Cerebellar nuclear complex (tissue), 1 donor: ENCODE measurements at places on chromosomes 13 and 19.

- DNase-seq = no peak
These were observed 1286.4 kb downstream of the PCDH9 start for GRCh38 chr13:65943708-65944107.

DNA sequence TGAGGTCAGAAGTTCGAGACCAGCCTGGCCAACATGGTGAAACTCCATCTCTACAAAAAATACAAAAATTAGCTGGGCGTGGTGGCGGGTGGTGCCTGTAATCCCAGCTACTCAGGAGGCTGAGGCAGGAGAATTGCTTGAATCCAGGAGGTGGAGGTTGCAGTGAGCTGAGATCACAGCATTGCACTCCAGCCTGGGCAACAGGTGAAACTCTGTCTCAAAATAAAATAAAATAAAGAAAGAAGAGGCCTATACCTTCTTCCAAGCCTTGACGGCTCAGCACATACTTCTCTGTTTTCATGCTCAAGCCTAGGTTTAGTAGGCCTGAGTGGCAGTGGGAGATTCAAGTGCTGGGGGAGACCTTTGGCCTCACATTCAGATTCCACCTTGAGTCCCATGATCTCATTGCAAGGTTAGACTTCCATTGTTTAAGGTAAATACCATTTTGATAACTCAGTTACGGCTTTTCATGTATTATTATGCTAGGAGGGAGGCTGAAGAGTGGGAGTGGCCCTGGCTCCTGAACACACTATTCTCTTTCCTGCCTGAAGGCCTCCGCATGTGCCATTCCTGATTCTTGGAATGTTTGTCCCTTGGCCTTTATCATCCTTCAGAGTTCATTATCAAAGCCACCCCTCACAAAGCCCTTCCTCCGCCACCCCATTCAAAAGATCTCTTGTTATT lies 1.6 kb upstream of the SPINT2 start:
- DNase-seq = no peak

- no peak for DNase-seq
These were observed 4.8 kb downstream of the RUBCNL start for GRCh38 chr13:46382224-46382623.

- no peak for DNase-seq
These were observed at the start of gene CALM3 for GRCh38 chr19:46601318-46602224. CALM3 (plus strand) TSS chr19:46601330; CDS start chr19:46601435, 105 bp downstream.

GRCh38 chr13:77565635-77566034 lies 30.1 kb downstream of the SCEL start:
- DNase-seq = no peak

- DNase-seq = no peak
These were observed 88.0 kb downstream of the RGCC start for GRCh38 chr13:41545432-41545707.

DNA sequence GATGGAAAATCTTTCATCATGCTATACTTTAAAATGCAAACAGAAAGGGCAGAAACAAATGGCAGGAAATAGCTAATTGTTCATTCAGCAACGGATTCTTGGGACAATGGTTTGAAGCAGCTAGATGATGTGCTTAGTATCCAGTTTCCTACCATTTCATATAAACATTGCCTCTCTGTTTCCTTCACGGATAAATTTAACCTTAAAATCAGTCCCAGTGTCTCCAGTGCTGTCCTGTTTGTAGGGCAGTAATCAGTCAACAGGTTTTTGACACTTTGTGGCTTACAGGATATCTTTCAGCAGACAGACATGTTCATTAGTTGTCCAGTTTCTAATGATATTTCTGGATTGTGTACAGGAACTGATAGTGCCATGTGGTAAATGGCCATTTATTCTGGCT lies 24.7 kb upstream of the RB1 start:
- DNase-seq = no peak
